ENCODE measurements at places on chromosomes 6 and 20.

DNA sequence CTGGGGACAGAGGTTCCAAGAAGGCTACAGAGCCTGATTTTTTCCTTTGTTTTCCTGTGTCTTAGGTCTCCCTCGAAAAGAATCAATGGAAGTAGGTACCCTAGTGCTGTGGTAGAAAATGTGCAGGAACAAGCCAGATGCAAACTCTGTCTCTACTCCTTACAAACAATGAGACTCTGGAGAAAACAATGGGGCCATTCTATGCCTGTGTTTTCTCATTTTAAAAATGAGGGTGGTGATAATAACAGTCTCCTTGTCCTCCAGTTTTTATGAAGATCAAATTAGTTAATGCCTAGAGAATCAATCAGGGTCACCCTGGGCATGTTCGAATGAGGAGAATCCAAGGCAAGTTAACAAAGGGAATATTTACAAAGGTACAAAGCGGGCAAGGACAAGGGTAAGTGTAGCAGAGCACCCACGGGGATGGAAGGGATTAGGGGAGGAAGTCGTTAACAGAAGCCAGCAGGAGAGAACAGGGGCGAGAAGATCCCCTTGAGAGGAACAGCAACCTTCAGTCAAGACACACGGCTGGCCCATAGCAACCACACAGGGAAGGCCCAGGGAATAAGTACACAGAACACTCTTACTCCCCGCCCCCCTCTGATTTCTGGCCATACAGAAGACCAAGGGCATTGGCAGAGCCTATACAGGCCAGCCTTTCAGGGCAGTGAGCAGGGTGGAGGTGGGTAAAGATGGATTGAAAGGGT, 342.8 kb downstream of the PTPRT start:
- DNase-seq = no peak

DNA sequence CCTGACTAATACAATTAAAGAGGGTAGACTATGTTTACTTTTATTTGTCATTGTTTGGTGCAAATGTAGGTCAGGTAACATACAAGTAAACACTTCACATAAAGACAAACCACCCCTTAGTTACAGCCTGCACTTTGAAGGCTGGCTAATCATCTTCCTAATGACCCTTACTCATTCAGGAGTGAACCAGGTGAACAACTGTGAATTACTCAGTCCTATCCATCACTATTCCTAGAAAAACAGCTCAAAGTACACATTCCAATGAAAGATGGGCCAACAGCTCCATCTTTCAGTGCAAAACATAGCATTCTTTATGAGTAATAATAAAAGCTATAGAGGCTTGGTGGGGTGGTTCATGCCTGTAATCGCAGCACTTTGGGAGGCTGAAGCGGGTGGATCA, 78.2 kb downstream of the FRK start:
- no peak for DNase-seq

- no peak for DNase-seq
Measured at GRCh38 chr20:15594158-15594695, 979.0 kb downstream of the KIF16B start.

DNA sequence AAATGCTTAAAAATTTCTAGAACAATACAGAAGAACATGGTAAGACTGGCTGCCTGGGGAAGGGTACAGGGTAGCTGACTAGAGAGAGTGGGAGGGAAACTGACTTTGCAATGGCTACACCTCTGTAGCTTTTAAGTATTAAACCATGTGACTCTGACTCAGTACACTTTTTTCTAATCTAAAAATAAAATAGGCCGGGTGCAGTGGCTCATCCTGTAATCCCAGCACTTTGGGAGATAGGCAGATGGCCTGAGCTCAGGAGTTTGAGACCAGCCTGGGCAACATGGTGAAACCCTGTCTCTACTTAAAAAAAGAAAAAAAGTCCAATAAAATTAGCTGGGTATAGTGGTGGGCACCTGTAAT, 18.5 kb downstream of the ATP9A start:
- DNase-seq = no peak

DNA sequence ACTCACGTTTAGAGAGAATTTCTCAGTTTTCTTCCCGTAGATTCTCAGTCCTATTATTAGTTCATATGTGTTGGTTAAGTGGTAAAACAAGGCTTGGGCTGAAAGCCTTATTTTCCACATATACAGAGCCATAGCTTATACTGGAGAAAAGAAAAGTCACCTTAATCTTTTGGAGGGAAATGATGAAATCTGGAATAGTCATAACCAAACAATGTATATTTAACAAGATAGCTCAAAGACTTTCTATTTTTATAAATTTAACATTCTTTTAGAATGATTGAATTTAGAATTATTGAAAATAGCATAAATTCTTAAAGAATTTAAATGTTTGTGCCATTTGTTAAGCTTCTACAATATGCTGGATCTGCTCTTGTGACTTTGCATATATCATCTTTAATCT, 85.8 kb downstream of the CDKAL1 start:
- no peak for DNase-seq

DNA sequence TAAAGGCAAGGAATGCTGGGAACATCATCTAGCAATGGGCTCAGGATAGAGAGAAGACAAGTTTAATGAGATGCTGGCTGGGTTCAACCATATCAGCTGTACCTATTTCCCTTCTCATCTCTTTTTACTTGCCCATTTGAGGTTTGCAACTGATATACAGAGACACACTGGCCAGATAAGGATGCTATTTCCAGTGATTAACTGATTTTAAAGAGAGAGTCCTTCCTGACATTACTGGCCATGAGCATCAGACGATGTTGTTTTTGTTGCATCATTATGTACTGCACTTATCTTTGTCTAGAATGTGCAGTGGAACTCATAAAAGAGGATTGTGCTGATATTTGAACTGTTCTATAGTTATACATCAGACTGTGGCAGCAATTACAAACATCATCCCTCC, 252.7 kb downstream of the BTBD3 start:
- DNase-seq = no peak

- DNase-seq = no peak
Measured at GRCh38 chr6:43939281-43940070, 169.5 kb downstream of the VEGFA start.

DNA sequence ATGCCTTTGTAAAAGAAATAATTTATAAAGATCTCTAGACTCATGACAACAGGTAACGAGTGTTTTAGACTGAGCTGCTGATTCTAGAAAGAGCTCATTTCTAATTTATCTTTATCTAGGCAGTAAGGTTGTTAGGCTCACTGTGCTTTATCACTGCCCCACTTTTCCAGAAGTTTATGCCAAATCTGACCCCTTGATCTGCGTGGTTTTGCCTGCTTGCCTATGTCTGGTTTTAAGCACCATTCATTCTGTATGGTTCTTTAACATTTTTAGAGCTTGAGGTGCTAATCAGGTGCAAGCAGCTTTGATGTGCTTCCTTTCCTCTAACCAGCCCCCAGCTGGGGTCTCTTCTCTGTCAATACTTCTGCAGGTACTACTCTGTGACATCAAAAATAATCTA, 49.7 kb upstream of the GCLC start:
- DNase-seq = no peak

DNA sequence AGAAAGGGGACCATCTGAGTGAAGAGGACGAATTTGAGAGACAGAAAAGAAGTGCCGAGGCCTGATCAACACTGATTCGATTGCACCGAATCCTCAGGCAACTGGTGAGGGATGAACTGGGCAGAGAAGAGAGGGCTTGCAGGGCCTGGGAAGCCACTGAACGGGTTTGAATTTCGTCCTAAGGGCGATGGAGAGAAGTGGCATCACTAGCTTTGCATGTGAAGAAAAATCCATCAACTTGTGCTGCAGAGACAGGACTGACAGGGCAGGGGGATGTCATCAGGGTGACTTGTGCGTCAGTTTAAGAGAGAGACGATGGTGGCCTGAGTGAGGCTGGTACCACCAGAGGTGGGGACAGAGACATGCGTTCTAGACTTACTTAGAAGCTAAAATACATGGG, 73.7 kb upstream of the SLC22A23 start:
- DNase-seq = no peak
